ENCODE measurements at places on chromosomes 11 and 22. TPM values are rescaled to one million over a fixed set of nuclear protein-coding genes. Genes with fewer than 3 reads are reported as not detected.

Gene C22orf31
- total RNA-seq = not detected

Gene BARX2
- not detected for total RNA-seq

Gene MN1
- 12.8 TPM for total RNA-seq

Gene CATSPERZ
- not detected for total RNA-seq

DNA sequence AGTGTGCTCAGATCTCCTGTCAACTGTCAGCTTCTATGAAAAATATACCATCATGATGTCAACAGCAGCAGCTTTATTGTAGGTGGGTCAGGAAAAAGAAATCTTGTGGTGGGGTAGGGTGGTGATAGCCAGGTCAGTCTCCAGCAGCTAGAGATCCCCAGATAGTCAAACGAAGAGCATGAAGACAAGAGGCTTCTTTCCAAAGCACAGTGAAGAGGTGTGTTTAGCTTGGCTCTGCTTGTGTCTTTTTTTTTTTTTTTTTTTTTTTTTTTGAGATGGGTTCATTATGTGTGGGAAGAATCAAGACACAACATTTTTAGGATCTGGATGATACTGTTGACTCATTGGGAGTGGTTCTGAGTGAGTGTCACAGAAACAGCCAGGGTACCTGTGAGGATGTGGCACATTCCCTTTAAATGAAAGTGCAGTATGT lies 1075.5 kb downstream of the NTM start:
- no peak for DNase-seq

DNA sequence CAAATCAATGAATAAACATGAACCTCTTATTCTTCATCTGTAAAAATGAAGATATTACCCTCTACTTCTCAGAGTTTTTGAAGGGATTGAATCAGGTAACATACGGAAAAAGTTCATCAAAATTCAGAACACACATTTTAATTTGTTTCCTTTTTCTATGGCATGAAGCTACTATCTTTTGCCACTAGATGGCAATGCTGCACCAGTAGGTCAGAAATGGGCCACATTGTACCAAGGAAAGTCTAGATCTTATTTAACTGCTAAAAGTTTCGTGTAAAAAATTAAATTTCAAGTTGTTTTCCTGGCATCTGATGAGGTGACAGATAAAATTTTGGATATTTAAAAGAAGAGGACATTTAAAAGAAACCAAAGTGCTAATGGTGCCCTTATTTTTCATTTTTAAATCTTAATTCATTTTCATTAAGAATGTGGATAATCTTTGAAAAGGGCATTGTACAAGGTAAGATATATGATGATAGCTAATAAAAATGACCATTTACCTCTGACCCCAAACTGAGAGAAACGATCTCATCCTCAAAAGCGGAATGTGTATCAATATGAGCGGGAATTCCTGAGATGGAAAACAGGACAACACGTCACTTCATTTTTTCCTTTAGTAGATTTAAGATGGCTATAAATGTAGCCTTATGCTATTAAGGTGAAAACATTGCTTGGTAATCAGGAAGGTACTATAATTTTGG lies 16.1 kb downstream of the ALKBH8 start:
- DNase-seq = no peak

DNA sequence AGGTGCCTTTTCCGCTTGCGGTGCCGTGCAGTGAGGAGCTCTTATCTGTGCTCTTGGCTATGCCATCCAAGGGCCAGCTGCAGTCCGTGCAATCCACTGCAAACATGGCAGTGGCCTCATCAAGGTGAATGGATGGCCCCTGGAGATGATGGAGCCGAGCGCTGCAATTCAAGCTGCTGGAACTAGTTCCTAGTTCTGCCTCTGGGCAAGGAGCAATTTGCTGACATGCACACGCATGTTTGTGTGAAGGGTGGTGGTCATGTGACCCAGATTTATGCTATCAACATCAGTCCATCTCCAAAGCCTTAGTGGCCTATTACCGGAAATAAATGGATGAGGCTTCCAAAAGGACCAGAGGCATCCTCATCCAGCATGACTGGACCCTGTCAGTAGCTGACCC lies 3.1 kb upstream of the EHD1 start:
- no peak for DNase-seq

GRCh38 chr11:110059706-110060463 lies 33.3 kb upstream of the ZC3H12C start:
- no peak for DNase-seq

GRCh38 chr11:45803971-45804760 lies 783 bp upstream of the SLC35C1 start:
- peak; percentile 89 for DNase-seq

DNA sequence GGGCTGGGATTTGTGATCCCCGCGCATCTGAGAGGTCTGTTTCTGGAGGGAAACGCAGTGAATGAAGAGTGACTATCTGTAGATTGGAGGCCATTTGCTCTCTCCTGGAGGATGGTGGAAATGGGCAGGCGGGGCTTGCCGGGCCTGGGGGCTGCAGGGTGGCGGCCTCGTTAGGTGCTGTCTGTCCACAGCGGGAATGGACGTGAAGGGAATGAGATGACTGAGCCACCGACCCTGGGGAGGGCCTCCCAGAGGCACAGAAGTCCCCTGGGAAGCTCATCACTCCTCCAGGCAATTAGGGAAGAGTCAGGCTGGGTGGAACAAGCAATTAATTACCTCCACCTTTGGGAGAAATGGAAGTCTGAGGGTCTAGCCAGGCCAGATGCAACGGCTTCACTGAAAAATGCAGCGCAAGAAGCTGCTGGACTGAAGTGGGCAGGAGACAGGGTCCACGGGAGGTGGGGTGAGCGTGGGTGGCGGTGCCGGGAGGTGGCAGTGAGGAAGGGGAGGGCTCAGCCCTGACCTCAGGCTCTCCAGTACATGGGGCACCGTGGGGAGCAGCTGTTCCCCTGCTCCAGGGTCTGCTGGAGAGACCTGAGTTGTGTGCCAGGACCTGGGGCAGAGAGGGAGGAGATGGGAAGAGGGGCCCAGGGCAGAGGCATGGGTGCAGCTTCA lies 524.5 kb downstream of the BRD1 start:
- DNase-seq = no peak

- DNase-seq = no peak
These were observed 739 bp downstream of the ZMAT5 start for GRCh38 chr22:29765905-29766631.

DNA sequence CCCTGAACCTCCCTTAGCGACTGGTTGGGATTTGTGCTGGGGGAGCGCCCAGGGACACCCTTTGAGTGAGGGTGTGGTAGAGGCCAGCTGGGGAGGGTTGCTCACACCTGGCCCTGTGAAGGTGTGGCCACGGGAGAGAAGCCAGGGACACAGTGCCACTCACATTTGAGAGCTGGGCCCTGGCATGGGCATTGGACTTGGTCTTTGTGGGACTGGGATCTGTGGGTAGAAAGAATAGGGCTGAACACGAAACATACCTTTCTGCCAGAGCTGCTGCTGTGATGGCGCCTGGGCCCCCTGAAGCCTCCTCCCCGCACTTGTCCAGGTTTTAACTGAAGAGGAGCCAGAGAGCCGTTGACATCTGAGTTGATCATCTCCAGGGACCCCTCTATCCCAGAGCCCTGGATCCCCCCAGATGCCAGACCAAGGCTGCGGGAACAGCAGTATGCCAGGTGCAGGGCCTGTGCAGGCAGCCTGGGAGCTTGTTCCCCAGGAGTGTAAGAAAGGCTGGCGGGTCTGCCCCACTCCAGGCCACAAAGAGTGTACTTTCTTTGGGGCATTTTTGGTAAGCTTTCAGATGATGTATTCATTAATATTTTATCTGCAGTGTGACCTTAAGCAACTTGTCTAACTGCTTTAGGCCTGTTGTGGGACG lies 284.1 kb downstream of the TBC1D22A start:
- DNase-seq = no peak

GRCh38 chr11:119509969-119510401 lies 87.0 kb upstream of the THY1 start:
- peak; percentile 73 for DNase-seq

DNA sequence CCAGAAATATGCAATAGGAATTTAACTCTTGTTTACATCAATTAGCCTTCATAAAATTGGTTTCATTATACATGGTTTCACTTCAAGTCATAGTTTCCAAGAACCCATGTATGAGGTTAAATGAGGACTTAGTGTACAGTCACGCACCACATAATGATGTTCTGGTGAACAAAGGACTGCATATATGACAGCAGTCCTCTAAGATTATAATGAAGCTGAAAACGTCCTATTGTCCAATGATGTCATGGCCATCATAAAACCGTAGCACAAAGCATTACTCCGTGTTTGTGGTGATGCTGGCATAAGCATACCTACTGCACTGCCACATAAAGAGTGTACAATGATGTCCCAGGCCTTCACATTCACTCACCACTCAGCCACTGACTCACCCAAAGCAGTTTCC lies 31.1 kb downstream of the SMCO4 start:
- no peak for DNase-seq

Data from left cardiac atrium (tissue), 4 donors.